Left ventricle myocardium inferior (tissue), 1 donor: ENCODE measurements at places on chromosomes 13 and 19. TPM values are rescaled to one million over a fixed set of nuclear protein-coding genes. Genes with fewer than 3 reads are reported as not detected.

The ZNF880 gene
- 24.7 TPM for total RNA-seq

DNA sequence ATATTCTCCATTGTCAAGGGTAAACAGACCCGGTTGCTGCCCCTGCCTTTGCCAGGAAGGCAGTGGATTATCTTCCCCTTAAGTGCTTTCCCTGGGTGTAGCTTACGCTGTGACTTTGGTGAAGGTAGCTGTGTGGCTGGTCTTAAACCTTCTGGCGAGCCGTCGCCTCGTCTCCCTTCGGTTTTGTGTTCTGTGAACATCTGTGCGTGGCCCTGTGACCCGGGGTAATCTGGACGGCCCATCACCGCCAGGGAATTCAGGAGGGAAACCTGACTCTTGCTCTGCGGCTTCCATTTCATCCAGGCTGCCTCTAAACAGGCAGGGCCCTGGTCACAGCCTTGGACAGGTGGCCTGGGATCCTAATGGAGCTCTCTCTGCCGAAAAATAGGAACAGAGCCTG, 78.7 kb downstream of the SHISA2 start:
- no peak for DNase-seq

- DNase-seq: no peak
These were observed 26.8 kb upstream of the CEBPG start for GRCh38 chr19:33346665-33347064.

The FUT1 gene
- 1.8 TPM for total RNA-seq

DNA sequence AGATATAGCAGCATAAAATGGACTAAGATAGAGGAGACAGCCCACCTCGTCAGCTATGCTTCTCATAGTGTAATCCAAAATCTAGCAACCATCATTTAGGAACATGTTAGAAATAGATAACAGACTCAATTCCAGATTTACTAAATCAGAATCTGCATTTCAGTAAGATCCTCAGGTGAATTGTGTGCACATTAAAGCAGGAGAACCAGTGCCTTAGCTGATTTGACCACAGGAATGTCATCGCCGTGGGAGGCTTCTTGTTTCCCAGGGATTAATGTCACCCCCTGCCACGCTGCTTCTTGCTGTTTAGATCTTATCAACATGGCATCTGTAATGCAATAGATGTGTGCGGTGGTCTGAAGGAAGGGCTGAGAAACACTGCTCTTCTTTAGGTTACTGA, 84.0 kb downstream of the GPC5 start:
- no peak for DNase-seq

The ZNF99 gene
- 0.11 TPM for total RNA-seq

GRCh38 chr13:44400736-44401135, 27.1 kb downstream of the SERP2 start:
- DNase-seq: no peak

GRCh38 chr19:11164879-11165406, 9.4 kb upstream of the SPC24 start:
- peak; percentile 89 for DNase-seq

The TMPRSS9 gene
- total RNA-seq: not detected

GRCh38 chr19:15195371-15196334, 5.1 kb downstream of the NOTCH3 start:
- peak; percentile 39 for DNase-seq

- DNase-seq: no peak
These were observed 454.9 kb downstream of the KLF5 start for GRCh38 chr13:73513751-73514150.

DNA sequence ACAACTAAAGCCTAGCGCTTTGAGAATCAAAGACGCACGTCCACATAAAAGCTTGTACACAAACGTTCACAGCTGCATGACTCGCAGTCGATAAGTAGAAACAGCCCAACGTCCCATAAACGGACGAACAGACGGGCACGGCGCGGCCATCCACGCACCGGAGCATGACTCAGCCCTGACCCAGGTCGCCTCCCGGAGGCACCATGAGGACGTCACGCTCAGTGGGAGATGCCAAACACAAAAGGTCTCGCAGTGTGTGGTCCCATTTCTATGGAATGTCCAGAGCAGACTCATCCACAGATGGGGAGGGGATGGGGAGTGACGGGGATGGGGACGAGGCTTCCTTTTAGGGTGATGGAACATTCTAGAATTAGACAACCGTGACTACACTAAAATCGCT, 9.4 kb downstream of the POLRMT start:
- no peak for DNase-seq

DNA sequence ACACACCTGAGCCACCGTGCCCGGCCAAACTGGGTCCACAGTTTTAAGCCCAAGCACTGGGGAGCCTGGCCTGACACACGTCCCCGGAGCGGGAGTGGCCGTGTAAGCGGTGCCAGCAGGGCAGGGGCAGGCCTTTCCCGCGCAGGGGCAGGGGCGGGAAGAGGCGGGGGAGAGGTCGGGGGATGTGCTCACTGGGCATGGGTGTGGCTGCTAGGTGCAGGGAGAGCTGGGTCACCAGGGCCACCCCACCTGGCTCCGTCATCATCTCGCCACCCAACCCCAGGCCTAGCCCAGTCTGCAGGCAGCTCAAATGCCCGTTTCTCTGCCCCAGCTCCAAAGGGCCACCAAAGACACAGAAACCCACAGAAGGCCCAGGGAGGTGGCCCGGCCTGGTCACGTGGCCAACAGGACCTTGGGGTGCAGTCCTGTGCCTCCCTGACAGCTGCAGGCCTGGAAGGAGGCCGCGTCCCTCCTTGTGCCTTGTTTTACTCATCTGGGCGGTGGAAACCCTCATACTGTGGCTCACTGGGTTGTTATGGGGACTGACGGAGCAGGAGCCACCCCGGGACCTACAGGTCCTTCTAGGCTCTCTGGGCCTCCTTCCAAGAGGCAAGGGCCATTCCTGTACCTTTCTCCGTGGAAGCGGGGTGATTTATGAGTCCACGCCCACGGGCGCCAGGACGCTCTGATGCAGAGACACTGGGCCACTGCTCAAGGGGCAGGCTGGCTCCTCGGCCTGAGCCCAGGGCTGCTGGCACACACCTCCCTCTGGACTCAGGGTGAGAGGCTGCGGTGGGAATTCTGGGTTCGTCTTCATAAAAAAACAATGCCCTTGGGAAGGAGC, 27.7 kb downstream of the MAP2K2 start:
- DNase-seq: no peak

The PLEKHA4 gene
- total RNA-seq: 24.7 TPM

The ICAM5 gene
- 0.49 TPM for total RNA-seq

DNA sequence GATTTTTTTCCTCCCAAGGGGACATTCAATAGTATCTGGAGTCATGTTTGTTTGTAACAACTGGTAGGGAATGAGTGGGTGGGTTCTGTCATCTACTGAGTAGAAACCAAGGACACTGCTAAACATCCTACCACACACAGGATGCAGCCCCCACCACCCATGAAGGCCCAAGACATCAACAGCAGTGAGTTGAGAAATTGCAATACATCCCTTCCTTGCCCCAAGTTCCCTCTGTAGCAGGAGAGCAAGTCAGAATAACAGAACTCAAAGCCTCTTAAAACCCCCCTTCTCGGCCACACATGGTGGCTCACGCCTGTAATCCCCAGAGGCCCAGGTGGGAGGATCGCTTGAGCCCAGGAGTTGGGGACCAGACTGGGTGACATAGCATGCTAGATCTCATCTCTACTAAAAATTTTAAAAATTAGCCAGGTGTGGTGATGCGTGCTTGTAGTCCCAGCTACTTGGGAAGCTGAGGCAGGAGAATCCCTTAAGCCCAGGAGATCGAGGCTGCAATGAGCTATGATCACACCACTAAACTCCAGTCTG, 2.4 kb upstream of the CYP2F1 start:
- DNase-seq: no peak

DNA sequence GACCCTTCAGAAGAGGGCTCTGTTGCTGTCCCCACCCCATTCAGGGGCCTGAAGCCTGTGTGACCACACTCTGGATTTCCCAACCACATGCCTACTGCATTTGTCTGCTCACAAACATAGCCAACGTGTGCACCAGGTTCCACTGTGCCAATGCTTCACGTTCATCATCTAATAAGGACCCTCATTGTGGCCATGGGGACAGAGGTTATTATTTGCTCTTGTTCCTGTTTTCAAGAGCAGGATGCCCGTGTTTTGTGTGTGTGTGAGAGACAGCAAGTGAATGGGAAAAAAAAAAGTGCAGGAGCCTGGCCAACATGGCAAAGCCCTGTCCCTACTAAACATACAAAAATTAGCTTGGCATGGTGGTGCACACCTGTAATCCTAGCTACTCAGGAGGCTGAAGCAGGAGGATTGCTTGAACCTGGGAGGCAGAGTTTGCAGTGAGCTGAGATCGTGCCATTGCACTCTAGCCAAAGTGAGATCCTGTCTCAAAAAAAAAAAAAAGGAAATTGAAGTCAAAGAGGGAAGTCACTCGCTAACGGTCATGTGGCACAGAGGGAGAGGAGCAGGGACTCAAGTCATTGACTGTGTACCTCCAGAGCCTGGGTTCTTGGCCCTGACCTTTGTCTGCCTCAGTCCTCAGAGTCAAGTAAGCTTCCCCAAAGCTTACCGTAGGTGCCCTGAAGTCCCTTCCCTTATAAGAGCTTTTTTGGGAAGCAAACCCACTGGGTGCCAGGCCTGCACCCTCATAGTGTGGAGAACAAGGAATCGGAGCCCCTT, 6.9 kb downstream of the B3GNT8 start:
- no peak for DNase-seq

GRCh38 chr13:43473437-43473836, 313.3 kb downstream of the ENOX1 start:
- no peak for DNase-seq

The PEG3 gene
- total RNA-seq: 10.0 TPM

GRCh38 chr19:18908917-18909619, 10.1 kb downstream of the COPE start:
- DNase-seq: no peak

DNA sequence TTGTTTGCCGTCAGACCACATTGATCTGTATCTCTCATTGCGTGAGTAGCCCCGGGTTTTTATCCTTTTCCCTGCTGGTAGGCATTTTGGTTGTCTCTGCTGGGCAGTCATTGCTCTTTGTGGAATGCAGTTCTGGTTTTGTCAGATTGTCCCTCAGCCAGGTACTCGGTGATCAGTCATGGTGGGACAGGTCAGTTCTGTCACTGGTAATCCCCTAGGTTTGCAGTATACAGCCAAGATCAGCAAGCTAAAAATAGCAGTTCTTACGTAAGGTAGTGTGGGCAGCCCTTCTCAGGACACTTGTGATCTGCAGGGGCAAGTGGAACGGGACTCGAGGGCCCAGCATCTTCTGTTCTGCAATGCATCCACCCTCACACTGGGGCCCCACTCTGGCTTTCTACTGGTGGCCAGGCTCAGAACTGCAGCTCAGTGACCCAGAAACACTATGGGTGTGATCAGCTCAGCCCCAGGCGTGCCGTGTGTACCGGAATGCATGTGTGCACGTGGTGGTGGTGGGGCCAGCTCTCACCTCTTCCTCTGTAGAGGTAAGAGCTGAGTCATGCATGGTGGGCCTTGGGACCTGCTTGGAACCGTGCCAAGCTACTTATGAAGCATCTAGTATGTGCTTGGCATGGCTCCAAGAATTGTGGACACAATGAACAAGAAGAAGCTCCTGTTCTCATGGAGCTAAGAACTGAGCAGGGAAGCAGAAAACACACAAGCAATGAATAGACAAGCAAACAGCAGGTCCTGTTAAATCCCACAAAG, 6.3 kb downstream of the PLEKHF1 start:
- DNase-seq: peak; percentile 68

The GSX1 gene
- total RNA-seq: not detected

DNA sequence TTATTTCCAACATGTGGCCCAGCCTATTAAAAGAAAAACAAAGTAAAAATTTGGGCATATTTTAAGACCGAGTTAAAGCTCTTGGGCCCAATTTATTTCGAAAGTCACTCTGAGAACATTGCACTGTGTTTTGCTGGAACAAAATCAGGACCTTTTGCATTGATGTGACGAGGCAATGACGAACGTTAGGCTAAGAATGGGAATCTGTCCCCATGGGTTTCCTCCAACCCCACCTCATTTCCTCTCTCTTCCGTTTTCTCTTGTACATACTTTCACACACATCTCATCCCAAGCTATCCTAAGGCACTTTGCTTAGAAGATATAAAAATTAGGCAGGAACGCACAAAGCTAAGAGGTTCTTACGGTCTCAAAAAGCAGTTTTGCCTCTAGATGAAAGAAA, 22.1 kb downstream of the EDNRB start:
- DNase-seq: no peak

GRCh38 chr19:55116232-55116858, 1.1 kb downstream of the PPP1R12C start:
- DNase-seq: peak; percentile 74

DNA sequence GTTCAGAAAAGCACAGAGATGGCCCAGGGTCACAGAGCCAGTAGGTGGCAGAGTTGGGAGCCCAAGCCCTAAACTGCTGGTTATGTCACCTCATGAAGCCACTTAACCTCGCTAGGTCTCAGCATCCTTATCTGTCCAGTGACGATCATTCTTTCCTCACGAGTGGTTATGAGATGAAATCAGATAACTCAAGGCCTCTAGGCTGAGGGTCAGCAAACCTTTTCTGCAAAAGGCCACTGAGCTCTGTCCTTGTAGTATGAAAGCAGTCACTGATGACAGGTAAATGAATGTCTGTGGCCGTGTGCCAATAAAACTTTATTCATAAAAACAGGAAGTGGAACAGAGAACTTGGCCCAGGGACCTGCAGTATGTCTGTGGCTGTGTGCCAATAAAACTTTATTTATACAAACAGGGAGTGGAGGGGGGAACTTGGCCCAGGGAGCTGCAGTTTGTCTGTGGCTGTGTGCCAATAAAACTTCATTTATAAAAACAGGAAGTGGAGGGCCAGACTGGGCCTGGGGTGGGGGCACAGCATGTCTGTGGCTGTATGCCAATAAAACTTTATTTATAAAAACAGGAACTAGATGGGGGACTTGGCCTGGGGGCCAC, 71.2 kb downstream of the GNG7 start:
- no peak for DNase-seq

The IGFL4 gene
- total RNA-seq: not detected

DNA sequence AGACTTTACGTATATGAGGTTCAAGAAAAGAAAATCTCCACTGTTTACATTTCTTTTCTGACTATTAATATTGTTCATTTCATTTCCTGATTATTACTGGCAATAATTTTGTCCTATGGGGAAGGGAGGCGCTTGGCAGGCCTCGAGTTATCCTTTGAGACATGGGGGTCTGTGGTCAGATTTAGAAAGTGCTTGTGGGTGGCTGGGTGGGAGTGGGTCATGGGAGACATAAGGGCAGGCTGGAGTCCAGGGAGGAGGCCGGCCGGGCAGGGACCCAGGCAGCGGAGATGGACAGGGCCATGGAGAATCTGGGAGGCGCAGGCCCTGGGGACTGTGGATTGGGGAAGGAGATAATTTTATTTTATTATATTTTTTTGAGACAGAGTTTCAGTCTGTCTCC, 40.1 kb downstream of the LTBP4 start:
- peak; percentile 61 for DNase-seq

The GNG7 gene
- 46.6 TPM for total RNA-seq

DNA sequence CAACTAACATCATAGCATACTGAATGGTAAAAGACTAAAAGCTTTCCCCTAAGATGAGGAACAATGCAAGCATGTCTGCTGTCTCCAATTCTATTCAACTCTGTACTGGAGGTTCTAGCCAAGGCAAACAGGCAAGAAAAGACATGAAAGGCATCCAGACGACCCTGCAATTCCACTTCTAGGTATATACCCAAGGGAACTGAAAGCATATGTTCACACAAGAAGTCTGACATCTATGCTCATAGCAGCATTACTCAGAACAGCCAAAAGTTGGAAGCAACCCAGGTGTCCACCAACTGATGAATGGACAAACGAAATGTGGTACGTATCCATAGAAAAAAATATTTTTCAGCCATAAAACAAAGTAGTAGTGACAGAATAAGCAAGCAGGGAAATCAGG, 39.1 kb downstream of the PEPD start:
- no peak for DNase-seq

The MEIOSIN gene
- total RNA-seq: not detected
